ENCODE measurements at places on chromosomes 5 and 9.

- DNase-seq: no peak
These were observed 33.3 kb downstream of the TAS2R1 start for GRCh38 chr5:9596824-9597223.

GRCh38 chr5:80928073-80928472 is 32.1 kb upstream of the RASGRF2 start:
- no peak for DNase-seq

DNA sequence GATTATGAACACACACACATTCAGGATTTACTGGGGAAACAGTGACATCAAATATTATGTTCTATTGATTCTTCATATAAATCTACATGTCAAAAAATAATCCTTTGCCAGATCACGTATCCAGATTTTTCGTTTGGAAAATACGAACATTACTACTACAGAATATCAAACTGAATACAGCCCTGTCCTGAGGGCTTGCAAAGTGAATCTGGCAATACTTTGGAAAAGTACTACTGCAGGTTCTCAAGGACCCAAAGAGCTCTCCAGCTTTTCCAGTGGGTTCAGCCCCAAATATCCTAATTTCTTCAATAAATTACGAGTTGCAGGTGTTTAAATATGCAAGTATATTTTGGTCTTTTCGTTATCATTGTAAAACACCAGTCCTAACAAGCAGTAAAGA is 411 bp upstream of the NDUFS4 start:
- no peak for DNase-seq

GRCh38 chr5:76427206-76428140 is 24.4 kb downstream of the IQGAP2 start:
- no peak for DNase-seq

- DNase-seq: no peak
These were observed 445.0 kb upstream of the PIK3R1 start for GRCh38 chr5:67770431-67771025.

- no peak for DNase-seq
These were observed 49.8 kb upstream of the SPTLC1 start for GRCh38 chr9:92164975-92165374.

GRCh38 chr5:90473396-90474234 is 956 bp downstream of the MBLAC2 start:
- peak; percentile 59 for DNase-seq

DNA sequence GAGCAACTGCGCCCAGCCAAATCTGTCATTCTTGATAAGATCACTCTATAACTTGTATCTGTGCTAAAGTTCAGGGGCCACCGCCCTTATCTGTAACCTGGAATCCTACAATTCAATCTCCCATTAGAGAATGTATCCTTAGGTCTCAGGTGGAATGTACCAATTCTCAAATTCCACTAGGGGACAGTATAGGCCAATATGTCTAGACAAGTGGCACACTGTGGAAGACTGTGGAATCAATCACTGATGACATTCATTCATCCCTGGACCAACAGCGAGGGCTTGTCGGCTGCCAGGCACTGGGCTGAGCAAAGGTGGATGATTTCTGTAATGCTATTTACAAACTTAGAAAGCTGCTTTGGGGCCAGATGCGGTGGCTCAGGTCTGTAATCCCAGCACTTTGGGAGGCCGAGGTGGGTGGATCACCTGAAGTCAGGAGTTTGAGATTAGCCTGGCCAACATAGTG is 28.7 kb upstream of the MEGF9 start:
- DNase-seq: peak; percentile 31

DNA sequence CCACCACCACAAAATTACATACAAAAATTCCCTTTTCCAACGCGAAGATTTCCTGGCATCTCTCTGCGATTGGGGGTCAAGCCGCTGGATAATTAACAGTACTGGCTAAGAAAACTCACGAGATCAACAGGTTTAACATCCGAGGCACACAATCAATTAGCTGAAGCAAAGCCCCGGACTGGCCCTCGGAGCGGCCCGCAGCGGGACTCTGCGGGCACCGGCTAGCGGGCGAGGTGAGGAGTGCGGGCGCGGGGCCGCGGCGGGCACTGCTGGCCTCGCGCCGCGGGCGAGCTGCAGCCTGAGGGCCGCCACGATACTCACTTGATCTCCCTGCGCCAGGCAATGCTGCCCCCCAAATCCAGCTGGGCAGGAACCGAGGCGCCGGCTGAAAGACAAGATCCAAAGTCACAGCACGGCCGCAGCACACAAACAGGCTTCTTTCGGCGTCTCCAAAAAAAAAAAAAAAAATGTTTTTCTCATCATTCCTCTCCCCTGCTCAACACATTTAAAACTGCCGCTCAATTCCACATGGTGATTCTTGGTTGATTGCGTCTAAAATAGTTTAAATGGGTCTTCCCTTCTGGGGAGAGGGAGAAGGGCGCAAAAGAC is 210.2 kb downstream of the MEF2C start:
- no peak for DNase-seq

GRCh38 chr9:6096821-6097220 is 81.4 kb upstream of the RANBP6 start:
- DNase-seq: no peak

- no peak for DNase-seq
These were observed 9.7 kb upstream of the RIOK2 start for GRCh38 chr5:97192580-97193354.

DNA sequence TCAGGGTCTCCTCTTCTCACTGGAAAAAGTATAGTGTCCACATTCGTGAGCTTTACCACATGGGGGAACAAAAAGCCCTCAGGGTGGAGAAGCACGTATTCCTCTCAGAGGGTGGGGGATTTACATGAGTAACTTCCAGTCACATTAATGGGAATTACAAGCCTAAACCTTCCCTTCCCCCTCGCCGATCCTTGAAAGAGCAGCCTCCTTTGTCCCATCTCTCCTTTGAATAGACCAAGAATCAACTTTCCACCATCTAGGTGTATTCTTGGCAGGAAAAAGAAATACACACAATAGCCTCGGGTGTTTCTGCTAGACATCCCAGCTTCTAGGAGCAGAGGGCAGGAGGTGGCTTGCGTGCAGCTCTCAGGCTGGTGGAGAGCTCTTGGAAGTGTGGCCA is 144.4 kb downstream of the ZNF462 start:
- no peak for DNase-seq

DNA sequence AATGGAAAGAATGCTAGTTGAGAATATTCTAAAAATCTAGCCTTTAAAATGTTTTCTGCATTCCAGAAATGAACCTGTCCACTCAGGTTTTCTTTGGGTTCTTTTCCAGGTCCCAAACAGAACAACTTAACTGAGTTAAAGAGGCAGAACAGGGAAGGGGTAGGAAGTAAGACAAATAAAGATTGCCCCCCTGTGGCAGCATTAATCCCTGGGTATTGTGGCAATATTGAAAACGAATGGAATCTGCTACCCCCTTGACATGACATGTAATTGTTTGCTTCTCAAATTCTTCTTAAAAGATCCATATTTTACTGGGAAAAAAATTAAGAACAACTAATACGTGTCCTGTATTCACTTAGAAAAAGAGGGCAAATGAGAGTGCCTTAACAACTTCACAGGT is 9.3 kb upstream of the RBM22 start:
- no peak for DNase-seq

- DNase-seq: no peak
These were observed 480.8 kb downstream of the CDH12 start for GRCh38 chr5:22372376-22372775.
